Foreskin fibroblast (primary cell): ENCODE measurements at places on chromosomes 16 and 17.

- no peak for DNase-seq
These were observed 86.4 kb upstream of the PSMD7 start for GRCh38 chr16:74210245-74210644.

- no peak for DNase-seq
These were observed 51.4 kb downstream of the WSB1 start for GRCh38 chr17:27345141-27345904.

DNA sequence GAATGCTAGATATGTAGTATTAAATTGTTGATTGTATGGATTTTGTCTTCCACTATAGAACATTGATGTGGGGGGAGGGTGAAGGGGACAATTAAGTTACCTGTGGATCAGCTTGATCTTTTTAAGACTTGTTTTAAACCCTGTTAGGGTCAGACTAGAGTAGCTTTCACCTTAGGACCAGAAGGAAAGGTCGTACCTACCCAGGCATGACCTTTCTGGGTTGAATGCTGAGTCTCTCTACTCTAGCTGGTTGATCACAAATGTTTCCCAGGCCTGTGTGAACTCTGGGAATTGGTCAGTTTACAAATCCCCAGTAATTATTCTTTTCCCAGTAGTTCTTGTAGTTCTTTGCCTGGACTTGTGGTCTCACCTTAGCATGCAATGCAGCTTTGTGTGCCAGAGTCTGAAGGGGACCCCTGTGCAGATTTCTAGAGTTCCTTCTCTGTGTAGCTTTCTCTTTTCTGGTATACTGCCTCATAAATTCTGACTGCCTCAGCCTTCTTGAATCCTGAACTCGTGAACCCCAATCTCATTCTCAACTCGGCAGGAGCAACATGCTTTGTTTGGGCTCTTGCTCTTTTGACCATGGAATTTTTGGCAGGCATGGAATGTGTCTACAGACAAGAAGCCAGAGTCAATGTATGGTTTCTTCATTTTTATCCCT lies 54.1 kb downstream of the VMP1 start:
- DNase-seq: peak; percentile 58

GRCh38 chr17:56171186-56171959 lies 18.1 kb downstream of the ANKFN1 start:
- DNase-seq: no peak

GRCh38 chr16:4110680-4111079 lies 5.6 kb downstream of the ADCY9 start:
- DNase-seq: no peak

- DNase-seq: peak; percentile 69
These were observed 720 bp downstream of the METRN start for GRCh38 chr16:715477-716199.
